Liver (tissue), 10 donors: ENCODE measurements at places on chromosomes 12 and 14.

- no peak for DNase-seq
Measured at GRCh38 chr12:69000074-69000473, 67.1 kb upstream of the CPM start.

- no peak for DNase-seq
Measured at GRCh38 chr14:34649344-34649743, 19.4 kb upstream of the SNX6 start.

GRCh38 chr14:98606041-98606640 lies 665.9 kb downstream of the BCL11B start:
- no peak for DNase-seq

DNA sequence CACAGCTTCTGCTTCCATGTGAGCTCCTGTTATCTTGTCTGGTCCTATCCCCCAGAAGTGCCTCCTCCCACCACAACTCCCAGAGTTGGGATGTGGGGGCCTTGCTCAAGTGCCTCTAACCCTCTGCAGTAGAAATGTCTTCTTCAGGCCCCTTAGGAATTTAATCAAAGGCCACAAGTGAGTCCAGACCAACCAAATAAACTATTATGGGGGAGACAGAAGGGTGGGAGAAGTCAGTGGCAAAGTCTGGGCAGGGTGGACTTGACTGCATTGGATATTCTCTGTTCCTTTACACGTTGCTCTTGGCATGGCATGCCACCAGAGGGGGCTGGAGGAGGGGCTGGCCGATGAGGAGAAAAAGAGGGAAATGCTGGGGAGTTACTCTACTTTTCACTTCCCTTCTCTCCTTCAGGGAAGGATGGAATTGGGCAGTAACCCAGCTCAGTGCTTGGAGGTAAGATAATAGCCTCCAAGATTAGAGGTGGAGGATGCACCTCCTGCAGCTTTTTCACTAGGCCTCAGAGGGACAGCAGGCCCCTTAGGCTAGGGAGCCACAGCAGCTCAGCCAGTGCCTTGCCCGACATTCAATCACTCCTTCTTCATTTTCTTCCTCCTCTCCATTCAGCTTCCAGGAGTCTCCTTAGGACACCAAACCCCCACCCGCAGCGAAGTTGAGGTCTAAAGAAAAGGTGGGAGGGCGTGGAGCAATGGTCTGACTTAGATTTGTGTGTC lies 1.2 kb upstream of the AP1G2 start:
- DNase-seq = no peak

DNA sequence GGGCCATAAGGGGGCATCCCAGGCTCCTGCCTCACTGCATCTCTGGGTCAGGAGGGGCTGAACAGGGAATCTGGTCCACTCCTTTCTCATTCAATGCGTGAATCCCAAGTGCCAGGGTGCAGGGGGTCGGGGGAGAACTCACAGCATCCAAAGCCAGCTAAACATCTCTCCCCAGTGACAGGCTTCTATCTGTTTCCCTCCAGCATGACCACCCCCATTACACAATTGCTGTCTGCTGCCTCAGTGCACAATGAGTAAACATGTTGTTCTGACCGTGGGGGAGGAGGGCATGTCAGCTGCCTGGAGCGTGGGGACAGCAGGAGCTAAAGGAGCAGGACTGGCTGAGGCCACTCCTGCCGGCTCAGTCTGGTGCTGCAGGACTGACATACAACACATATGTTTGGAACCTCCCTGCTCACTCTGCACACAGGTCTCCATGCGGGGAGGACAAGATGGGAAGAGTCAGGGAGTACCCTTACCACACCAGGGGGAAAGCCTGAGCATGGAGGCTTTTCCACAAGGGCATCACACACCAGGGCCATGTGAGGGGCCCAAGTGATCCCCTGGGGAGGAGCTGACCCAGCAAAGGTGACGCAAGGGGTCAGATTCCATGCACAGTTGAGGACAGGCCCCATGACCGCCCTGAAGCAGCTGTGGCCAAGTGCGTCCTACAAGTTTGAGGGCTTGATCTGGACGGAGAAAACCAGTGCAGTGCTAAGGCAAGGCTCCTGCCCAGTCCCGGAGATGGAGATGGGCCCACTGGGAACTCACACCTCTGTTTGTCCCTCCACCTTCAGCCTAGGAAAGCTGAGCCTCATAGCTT lies 1.4 kb downstream of the TNS2 start:
- DNase-seq = peak; percentile 57

DNA sequence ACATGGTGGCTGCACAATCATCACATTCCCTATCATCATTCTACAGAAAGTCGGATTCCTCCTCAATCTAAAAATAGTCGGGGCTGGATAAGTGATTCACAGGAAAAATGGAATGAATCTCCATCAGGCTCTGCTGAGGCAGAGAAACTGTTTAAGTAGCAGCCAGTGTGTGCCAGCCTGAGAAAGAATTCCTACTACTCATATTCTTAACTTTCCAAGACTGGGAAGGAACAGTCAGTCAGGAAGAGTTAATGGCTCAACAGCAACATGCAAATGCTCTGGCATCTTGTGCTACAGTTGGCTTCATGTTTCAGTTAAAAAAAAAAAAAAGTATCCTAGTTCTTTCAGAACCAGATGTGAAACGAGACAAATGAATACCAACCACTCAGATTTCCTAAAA lies 187.0 kb downstream of the GRIP1 start:
- no peak for DNase-seq

DNA sequence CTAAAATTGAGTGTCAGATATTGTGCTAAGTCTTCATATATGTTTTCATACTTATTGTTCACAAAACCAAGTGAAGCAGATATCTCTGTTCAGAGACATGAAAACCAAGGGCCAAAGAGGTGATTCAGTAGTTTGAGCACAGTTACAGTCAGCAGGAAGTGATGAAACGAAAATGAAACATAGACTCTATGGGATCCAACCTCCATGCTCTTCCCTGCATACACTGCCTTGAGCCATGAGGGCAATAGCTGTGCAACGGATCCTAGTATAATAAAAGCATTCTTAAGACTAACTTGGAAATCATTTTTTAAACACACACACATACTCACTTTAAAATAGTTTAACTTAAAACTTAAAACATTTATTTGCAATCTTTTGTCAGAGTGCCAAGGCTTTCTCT lies 27.9 kb downstream of the ESR2 start:
- DNase-seq = no peak

GRCh38 chr12:24898606-24899005 lies 50.3 kb downstream of the BCAT1 start:
- no peak for DNase-seq

- DNase-seq = no peak
Measured at GRCh38 chr14:67569651-67570290, 30.3 kb downstream of the PIGH start.

- no peak for DNase-seq
Measured at GRCh38 chr12:93918262-93918661, 230.1 kb upstream of the PLXNC1 start.

- DNase-seq = no peak
Measured at GRCh38 chr12:128056136-128056801, 210.7 kb upstream of the TMEM132C start.

- DNase-seq = no peak
Measured at GRCh38 chr12:26906704-26907103, 31.1 kb downstream of the INTS13 start.

DNA sequence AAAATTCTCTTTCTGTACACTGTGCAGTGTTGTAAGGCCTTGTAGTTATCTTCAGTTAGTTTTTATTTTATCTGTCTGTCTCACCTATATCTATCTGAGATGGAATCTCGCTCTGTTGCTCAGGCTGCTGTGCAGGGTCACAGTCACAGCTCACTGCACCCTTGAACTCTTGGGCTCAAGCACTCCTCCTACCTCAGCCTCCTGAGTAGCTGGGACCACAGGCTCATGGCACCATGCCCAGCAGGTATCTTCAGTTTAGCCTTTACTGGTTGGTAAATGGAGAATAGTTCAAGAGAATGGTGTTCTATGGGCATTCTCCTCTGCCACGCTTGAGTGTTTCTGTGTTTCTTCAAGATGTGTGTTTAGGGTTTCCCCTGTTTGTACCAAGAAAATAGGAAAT lies 13.6 kb downstream of the TULP3 start:
- no peak for DNase-seq

GRCh38 chr12:1001507-1001906 lies 10.5 kb downstream of the ERC1 start:
- DNase-seq = no peak

- DNase-seq = no peak
Measured at GRCh38 chr12:114851981-114852380, 168.0 kb upstream of the TBX3 start.

DNA sequence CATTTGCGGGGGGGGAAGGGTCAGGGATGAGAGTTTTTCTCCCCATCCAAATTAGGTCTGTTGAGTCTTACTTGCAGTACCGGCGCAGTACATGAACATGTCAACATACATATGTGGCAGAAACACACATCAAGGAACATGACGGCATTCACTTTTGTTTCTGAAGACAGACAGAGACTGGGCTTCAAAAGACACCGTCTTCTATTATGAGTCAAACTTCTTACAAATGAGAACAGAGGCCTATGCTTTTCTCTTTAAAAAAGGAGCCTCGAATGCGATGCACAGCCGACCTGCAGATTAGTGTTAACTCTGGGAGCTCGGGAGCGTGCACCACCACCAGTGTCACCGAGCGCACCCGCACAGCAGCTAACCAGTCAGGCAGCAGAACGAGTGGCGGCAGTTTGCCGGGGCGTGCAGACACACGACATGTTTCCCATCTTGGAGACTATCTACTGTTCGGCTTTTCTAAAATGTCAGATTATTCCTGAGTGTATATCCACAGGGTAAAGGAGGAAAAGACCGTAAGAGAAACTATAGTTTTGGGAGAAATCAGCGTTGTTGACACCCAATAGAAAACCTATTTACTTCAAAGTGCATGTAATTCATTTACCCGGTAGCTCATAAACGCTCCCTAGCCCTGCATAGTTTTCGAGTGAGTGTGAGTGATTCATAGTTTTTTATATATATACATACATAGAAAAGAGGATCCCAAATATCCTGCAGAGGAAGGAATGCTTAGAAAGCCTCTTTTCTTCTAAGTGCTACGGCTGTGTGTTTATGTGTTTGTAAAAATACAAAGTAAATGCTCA lies 33.0 kb downstream of the UBR7 start:
- DNase-seq = no peak
